ENCODE measurements at places on chromosomes 6 and 20.

GRCh38 chr6:136548582-136549299, 1.5 kb downstream of the MAP7 start:
- no peak for DNase-seq

DNA sequence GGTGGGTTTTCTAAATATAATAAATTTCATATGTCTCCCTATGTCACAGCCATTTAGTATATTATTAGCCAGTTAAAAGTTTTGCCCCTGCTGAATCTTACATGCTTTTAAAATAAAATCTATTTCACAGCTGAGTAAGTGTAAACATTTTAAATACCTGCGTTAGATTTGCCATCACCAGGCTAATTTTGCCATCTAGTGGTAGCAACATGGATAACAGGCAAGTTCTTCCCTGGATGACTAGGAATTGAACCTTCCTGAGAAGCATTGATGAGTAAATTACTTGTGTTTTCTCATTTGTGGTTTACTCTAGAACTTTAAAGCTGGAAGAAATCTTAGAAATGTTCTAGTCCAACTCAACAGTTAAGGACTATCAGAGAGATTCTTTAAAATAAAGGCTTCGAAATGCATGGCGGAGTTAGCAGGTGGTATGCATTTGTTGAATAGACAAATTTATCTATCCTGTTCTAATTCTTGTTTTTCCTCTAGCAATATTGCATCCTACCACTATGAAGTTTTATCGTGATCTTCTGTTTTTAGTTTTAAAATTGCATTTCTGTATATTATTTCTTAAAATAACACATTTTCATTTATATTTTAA, 2.6 kb downstream of the PRSS35 start:
- no peak for DNase-seq

GRCh38 chr20:11204926-11205768, 531.3 kb upstream of the JAG1 start:
- no peak for DNase-seq

DNA sequence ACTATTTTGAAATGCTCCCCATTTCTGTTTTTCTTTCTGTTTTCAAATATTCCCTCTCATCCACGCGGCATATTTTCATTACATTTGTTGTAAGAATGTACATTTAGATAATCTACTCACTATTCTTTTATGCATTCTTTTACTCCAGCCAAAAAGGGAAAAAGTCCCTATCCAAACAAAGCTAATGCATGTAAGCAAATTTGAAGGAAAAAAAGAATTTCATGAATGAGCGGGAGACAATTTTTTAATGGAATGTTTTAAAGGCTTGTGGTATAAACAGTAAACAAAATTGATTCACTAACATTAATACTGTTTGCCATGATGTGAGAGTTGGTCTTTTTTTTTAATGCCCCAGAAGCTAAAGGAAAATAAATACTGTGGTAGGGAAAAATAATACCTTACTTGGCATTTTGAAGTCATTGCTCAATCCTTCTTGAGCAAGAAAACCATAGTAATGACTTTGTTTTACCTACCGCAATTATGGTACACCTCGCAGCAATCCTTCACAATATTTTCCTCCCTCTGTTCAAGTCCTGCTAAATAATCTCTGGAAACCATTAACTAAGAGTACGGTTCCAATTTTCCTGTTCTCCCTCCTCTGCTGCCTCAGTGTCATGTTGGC, 79.0 kb downstream of the BACH2 start:
- no peak for DNase-seq

GRCh38 chr6:10310826-10311225, 104.0 kb downstream of the TFAP2A start:
- no peak for DNase-seq

DNA sequence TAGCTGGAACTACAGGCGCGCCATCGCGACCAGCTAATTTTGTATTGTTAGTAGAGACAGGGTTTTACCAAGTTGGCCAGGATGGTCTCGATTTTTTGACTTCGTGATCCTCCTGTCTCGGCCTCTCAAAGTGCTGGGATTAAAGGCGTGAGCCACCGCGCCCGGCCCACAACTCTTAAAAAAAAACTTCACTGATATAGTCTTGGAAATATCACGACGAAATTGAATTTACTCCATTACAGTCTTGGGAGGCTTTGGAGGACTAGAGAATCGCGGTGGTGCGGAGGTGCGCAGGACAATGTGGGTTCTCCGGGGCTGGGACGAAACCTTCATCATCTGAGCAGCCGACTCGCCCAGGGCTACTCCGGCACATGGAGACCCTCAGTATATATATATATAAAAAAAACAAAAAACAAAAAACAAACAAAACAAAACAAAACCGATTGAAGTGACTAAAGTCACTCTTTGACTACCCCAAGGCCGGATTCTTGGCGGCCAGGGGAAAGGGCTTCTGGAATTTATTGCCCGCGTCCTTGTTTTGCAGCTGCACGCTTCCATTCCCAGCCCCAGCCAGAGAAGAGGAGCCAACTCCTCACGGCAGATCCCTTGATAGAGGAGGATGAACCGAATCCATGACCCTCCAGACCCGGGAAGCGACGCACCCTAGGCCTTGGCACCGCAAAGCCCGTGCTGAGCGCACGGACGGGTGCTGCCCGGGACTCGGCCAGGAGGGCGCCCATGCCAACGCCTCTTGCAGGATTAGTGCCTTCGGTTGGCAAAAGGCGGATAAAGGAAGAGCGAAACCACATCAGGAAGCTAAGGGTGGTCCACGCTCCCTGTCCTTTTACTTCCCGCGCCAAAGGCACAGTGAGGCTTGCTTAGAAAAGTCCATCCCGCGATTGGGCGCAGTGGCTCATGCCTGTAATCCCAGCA, 1.7 kb upstream of the GCM2 start:
- DNase-seq, result no peak

GRCh38 chr20:20002101-20002998, 14.8 kb upstream of the NAA20 start:
- no peak for DNase-seq
